ENCODE measurements at places on chromosomes 4 and X.
A peak's percentile ranks its signal among the peaks of the same experiment; 100 is the strongest.

- DNase-seq: no peak
Observed at GRCh38 chrX:30253257-30253656, 6.3 kb downstream of the MAGEB1 start.

- DNase-seq: peak; percentile 57
Observed at GRCh38 chr4:138522366-138522765, 280.2 kb upstream of the SLC7A11 start.

GRCh38 chr4:67499799-67500198 lies 45.5 kb downstream of the CENPC start:
- no peak for DNase-seq

DNA sequence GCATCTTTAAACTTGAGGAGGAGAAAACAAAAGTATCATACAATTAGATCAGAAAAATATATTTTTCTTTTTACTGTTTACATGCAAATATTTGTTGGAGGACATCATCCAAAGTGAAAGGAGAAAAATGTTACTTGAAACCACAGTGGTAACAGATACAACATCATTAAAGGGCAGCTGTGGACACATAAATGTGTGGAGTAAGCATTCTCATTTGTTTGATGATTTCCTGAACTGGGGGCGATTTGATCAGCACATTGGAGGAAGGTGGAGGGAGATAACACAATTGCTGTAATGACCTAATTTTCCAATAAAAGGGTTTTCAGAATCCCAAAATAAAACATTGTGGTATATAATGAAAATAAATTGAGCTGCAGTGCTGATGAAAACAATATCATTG lies 314.5 kb upstream of the HS3ST1 start:
- no peak for DNase-seq

- DNase-seq: peak; percentile 13
Observed at GRCh38 chr4:112141366-112142138, 3.7 kb upstream of the FAM241A start.

DNA sequence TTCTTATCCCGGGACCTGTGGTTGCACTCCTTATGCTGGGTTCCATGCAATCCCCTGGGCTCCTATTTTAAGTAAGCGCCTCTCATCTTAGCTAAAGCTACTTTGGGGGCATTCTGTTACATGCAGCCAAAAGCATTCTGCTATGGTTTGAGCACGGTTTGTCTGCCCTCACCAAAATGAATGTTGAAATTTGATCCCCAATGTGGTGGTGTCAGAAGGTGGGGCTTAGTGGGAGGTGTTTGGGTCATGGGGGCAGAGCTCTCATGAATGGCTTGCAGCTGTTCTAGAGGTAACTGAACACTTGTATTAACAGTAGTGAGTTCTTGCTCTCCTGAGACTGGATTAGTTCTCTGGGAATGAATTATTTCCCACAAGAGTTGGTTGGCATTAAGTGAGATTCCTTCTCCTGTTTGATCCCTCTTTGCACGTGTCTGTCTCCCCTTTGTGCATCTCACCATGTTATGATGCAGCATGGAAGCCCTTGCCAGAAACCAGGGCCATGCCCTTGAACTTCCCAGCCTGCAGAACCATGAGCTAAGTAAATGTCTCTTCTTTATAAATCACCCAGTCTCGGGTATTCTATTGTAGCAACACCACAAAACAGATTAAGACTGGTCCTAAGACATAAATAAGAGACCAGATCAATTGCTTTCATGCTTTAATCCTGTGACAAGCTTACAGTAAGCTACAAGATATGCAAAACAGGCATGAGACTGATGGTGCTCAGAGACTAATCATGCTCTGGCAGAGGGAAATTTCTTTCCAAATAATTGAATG lies 141.8 kb downstream of the TSPAN5 start:
- no peak for DNase-seq

- peak; percentile 15 for DNase-seq
Observed at GRCh38 chrX:74383611-74384010, 37.7 kb upstream of the SLC16A2 start.

DNA sequence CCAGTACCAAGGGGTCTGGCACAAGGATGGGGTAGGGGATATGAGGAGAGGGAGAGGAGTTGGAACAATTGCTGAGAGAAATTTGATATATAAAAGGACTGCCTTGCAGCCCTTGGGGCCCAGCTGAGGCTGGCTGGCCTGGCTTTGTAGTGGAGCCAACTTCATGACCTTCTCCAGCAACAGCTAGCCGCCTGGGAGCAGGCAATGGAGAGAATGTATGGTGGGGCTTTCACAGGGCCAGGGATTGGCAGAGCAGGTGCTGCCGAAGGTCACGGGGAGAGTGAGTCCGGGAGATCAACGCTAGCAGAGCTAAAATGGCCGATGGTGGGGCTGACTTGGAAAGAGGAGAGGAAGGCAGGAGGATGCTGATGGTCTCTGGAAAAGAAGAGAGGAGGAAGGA lies 120.4 kb upstream of the SMIM10 start:
- no peak for DNase-seq

DNA sequence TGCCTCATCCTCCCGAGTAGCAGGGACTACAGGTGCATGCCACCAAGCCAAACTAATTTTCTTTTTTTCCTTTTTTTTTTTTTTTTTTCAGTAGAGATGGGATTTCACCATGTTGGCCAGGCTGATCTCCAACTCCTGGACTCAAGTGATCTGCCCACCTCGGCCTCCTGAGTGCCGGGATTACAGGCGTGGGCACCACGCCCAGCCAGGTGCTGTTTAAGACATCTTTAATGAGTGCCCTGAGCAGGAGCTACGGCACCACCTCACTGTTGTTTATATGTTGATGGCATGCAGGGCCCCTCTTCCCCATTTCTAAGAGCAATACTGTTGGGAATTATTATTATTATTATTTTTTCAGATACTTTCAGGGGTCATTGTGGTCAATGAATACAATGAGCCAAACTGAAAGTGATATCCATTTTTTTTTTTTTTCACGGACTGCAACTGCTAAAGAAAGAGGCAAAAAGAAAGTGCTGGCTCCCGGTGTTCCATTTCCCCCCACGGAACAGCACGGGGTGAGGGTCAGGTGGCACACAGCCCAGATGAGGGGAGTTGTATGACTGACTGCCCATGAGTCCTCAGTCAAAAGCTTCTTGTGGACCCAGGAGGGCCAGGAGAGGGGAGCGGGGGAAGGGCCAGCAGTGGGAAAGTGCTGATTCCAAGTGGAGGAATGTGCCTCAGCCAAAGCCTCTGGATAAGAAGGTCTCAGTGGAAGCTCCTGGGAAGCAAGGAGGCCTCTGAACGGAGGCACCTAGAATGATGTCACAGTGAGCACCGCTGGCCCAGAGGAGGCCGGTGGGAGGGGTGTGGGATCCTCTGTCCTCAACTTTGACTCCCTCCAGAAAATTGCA lies 101.8 kb upstream of the HPF1 start:
- no peak for DNase-seq

GRCh38 chrX:79371101-79371500 lies 4.0 kb upstream of the ITM2A start:
- DNase-seq: no peak

GRCh38 chr4:112361181-112361791 lies 64.1 kb downstream of the ALPK1 start:
- no peak for DNase-seq

DNA sequence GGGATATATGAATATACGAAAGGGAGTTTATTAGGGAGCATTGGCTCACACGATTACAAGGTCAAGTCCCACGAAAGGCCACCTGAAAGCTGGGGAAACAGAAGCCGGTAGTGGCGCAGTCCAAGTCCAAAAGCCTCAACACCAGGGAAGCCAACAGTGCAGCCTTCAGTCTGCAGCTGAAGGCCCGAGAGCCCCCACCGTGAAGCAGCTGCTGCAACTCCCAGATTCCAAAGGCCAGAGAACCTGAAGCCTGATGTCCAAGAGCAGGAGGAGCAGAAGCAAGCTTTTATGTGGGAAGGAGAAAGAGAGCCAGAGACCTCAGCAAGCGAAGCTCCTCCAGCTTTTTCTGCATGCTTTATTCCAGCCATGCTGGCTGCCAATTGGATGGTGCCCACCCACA lies 275.8 kb downstream of the PTTG2 start:
- DNase-seq: no peak

GRCh38 chrX:118508635-118509034 lies 13.0 kb downstream of the DOCK11 start:
- no peak for DNase-seq

- no peak for DNase-seq
Observed at GRCh38 chr4:153206534-153206933, 2.3 kb downstream of the TRIM2 start.

- DNase-seq: no peak
Observed at GRCh38 chr4:94814237-94814636, 56.5 kb downstream of the BMPR1B start.

DNA sequence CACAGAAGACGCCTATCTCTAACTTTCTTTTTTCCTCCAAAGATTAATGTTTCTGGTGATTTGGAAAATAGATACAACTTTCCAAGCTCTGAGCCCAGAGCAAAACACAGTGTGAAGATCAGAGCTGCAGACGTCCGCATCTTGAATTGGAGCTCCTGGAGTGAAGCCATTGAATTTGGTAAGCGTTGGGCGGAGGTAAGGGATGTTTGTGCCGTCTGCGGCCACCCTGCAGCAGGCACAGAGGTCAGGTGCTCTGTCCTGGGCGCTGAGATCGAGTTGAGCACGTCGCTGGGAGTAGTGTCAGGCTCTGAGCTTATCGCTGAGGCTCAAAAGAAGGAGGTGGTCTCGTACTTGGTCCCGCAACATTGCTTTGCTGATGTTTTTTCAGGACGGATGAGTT lies 31.8 kb downstream of the CSF2RA start:
- DNase-seq: no peak

DNA sequence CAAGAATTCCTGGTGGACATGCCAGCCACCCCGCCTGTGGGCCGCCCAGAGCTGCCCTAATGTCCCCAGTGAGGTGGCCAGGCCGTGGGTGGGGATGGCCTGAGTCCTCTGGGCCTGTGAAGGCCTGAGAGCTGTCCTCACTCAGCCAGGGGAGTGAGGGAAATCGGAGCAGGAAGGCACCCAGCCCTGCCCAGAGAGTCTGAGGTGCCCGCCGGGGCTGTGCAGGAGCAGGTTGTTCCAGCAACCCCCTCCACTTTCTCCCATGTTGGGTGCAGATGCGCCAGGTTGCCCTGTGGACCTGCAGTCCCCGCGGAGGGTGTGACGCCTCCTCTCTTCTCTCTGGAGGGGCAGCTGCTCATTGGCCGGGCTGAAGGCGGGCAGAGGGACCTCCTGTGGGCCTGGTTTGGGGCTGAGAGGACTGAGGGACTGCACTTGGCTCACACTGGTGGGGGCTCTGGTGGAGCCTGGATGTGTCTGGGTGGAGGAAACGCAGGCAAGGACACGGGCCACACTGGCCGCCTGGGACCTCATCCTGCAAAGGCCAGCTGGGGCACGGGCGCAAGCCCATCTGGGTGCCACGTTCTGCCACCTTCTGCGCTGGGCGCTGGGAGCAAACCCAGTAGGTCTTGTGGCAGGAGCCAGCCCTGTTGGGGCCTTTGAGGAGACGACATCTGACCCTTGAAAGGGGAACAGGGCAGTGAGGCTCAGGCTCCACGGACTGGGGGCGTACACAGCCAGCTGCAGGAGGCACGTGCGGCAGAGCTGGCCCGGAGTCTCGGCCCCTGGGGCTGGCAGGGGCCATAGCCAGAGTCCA lies 14.0 kb downstream of the DOK7 start:
- DNase-seq: no peak

- no peak for DNase-seq
Observed at GRCh38 chr4:89427782-89428181, 120.2 kb upstream of the GPRIN3 start.

GRCh38 chr4:176841711-176842112 lies 49.0 kb upstream of the VEGFC start:
- DNase-seq: no peak

DNA sequence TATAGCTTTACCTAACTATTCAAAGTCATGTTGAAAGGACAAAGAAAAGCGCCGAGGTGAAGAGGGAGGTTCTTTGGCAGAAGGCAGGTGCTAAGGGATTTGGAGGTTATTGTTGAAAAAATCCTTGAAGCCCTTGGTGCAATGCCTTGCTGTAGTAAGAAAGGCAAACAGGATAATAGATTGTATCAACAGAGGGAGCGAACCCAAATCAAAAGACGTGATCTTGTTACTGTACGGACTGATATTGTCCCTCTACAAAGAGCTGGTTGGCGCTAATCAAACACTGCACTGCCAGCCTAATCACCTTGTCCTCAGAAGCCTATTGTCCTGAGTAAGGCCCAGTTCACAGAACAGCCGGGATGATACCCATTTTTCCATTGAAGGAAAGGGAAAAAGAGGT lies 182.9 kb downstream of the ZIC3 start:
- no peak for DNase-seq

- DNase-seq: no peak
Observed at GRCh38 chr4:176335421-176335820, 15.7 kb downstream of the SPCS3 start.

DNA sequence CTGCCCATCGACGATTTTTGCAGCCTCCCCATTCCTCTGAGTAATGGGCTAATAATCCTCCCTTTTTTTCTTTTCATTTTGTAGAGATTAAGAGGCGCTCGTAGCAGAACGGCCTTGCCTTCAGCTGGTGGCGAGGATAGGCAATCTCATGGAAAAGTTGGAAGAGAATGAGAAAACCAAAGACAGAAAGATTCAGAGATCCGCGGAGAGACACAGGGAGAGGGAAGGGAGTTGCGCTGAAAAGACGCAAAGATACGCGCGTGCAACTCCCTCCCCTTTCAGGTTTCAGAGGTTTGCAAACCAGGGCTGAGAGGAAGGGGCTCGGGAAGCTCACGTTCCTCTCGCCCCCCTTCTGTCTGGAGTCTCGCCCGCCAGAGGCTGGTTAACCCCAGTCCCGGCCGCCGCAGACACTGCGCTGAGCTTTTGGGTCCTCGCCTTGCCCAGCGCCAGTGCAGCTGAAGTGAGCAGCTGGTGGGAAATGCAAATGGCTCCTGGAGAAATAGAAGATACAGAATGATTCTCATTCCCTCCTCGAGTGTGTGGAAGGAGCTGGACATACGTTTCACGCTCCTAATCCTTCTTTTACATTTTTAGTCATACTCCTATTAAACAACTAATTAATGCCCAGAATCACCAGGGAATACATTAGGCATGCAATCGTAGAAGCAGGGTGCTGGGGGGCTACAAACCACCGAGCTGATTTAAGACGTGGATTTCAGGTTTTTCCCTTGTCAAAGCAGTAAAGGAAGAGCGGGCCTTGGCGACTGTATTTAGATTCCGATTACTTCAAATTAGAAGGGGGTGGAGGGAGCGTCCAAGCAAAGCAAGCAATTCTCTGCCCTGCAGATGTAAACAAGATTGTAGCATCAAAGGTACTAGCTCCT lies 16.6 kb upstream of the PITX2 start:
- no peak for DNase-seq

- no peak for DNase-seq
Observed at GRCh38 chr4:143085659-143086058, 99.1 kb upstream of the USP38 start.

- DNase-seq: peak; percentile 79
Observed at GRCh38 chrX:10395643-10396042, 224.7 kb downstream of the MID1 start.

DNA sequence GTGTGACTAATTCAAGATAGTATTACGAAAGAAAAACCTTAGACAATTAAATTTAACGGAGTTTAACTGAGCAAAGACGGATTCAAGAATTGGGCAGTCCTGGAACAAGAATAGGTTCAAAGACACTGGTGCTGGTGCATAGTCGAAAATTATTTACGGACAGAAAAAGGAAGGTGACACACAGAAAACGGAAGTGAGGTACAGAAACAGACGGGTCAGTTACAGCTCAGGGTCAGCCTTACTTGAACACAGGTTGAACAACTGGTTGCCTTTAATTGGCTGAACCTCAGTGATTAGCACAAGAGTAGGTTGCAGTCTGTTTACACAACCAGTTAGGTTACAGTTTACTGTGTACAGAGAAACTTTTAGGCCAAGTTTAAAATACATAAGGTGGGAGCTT lies 31.5 kb downstream of the KLHL8 start:
- no peak for DNase-seq

GRCh38 chr4:37486166-37486565 lies 200.0 kb downstream of the RELL1 start:
- no peak for DNase-seq

GRCh38 chr4:76779740-76780459 lies 118.0 kb downstream of the SOWAHB start:
- no peak for DNase-seq

Data from AML-193 (cell line).